ENCODE measurements at places on chromosomes 6 and 20.

DNA sequence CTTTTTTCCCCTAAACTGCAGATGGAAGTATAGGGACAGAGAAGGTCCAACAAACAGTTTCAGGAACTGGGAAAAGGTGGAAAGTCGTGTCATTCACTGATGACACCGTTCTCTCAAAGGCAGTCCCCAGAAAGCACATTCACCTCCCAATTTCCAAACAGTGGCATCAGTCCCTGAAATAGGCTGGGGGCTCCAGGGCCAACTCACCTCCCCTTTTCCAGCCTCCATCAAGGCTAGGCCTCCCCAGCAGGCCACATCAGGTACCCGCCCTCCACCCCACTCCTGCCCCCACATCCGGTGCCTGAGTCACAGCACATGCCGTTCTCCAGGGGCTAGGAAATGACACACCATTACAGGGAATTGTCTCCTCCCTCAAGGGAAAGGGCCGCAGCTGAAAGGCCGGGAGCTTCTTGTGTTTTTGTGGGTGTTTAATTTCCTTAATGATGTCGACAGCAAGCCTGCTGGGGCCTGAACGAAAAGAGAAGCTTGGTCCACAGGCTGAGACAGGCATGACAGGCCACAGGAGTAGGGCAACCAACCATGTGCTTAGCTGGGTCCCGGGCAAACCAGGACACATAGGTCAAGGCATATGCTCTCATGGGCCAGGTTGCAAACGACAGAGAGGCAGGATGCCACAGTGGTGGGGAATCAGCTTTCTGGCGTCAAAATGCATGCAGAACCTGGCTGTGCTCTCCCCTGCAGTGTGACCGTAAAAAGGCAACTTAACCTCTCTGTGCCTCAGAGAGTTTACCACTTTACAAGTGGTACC lies 39.2 kb downstream of the ZMYND8 start:
- peak; percentile 32 for DNase-seq

GRCh38 chr6:118350881-118351430 lies 197.1 kb upstream of the PLN start:
- no peak for DNase-seq

DNA sequence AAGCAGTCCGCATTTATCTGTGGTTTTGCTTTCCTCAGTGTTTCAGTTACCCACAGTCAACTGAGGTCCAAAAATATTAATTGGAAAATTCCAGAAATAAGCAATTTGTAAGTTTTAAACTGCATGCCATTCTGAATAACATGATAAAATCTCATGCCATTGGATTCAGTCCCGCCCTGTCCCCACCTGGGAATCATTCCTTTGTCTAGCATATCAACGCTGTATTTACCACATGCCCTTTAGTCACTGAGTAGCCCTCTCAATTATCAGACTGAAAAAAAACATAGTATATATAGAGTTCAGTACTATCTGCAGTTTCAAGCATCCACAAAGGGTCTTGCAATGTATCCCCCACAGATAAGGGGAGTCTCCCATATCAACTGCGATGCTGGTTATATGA lies 17.1 kb downstream of the RANBP9 start:
- DNase-seq, result no peak

DNA sequence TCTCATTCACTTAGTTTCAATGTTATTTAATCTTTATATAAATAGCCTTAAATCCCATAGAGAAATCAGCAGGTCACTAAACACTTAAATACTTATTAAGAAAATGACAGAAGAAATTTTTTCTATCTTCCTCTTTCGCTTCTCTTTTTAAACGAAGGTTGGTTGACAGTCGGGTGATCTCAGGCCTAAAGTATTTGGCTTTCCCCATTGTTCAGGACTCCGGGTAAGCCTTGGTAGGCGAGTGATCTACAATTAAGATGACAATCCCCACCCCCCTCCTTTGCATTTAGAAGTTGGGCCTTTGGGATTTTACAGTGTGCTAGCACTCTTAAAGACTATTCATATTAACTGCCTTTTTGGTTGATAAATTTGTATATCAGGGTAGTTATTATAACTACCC lies 19.7 kb upstream of the UTRN start:
- no peak for DNase-seq

DNA sequence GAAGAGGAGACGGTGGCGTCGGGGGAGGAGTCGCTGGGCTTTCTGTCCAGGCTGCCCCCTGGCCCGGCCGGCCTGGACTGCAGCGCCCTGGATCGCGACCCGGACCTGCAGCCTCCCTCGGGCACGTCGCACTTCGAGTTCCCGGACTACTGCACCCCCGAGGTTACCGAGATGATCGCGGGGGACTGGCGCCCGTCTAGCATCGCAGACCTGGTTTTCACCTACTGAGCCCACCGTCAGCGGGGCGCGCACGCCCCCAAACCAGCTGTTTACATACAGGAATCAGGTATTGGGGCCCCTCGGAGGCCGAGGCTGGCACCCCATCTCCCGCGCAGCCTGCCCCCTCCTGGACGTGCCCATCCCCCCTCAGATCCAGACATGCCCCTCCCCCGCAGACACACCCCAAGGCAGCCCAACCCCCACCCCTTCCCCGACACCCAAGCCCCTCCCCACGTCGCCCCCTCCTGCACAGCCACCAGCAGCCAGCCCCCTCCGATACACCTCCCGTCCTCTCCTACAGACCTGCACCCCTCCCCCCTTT lies 1.4 kb downstream of the SOX12 start:
- DNase-seq, result no peak

DNA sequence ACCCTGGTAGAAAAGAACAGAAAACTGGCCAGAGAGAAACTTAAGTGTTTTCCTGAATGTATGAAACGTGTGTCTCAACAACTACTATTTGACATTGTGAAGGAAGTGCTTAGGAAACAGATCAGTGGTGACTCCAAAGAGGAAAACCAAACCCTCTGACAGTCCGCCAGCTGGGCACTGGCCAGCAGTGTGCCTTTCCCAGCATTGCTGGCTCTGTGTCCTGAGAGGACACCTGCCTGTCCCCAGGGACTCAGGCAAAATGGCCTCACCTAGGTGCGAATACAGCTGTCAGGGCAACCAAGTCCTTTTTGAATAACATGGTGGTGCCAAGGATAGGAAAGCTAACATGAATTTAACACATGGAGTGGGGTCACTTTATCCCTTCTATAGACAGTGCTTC lies 72.5 kb downstream of the NDUFAF5 start:
- DNase-seq, result no peak

- no peak for DNase-seq
These were observed 53.8 kb downstream of the CDC5L start for GRCh38 chr6:44441091-44441855.

GRCh38 chr6:106586815-106587415 lies 42.4 kb downstream of the RTN4IP1 start:
- DNase-seq, result no peak

DNA sequence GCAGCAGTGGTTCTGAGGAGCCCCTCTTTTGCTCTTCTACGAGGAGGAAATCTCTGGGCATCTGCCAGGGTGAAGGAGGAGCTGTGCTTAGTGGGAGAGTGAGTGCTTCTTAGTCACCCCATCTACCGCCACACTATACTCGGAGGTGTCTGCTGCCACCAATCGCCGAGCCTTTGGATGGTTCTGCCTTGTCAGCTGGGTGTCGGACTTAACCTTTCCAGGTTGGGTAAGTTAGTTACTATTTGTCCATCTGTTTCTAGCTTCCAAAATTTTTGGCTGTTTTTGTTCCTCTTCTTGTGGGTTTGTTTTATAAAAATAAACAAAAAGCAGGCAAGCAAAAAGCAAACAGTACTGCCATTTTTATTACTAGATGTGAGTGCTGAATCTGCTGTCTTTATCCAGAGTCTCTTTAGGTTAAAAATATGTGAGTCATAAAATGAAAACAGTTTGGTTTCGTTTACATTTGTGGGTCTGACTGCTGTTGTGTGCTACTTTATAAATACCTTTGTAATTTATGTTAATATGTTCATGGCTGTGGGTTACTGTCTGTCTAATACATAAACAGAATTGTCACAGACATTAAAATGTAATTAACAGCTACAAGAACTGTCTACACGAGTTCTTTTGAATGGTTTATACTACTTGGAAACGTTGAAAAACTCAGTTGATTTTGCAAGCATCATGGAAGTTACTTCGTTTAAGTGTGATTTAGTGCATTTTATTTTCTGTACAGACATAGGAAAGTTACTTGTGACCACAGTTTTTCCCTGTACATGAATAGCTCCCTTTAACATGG lies 89.2 kb downstream of the ARID1B start:
- DNase-seq, result no peak

GRCh38 chr6:12533586-12533985 lies 183.0 kb upstream of the PHACTR1 start:
- DNase-seq, result no peak

DNA sequence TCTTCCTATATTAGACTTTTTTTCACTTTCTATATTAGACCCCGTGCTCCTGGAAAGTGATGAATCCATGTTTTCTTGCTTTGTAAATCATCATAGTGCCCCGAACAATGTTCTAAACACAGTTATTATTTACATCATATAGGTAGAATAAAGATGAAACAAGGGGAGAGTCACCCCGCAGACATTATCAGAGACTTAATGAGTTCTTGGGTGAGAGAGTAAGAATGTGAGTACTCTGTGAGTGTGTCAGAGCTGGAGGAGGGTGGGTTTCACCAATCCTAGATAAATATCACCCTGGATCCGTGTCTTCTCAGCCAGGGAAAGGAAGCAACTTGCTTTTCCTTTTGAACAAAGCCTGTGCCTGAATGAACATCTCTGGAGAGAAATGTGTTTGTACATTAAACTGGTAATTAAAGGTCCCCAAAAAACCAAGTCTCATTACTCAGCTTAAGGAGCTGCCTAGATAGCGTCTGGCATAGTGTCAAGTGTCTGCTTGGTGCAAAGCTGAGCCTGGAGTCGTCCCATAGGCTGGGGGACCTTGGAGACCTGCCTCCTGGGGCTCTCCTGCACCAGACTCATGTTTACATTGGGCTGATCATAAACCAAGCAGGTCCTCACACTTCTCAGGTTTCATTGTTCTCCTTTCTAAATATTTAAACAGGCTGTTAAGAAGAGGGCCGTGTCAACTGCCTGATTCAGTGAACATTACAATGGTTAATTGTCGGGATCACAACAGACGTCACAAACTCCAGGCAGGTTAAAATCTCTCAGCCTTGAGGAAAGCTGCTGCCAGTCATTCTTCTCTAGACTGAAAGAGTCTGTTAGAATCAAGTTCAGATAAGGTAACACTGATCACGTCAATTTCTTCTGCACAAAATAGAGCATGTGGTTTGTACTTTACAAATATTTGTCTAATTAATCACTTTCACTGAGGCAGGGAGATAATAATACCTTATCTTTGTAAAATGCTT lies 179.7 kb upstream of the MYLIP start:
- DNase-seq, result no peak

DNA sequence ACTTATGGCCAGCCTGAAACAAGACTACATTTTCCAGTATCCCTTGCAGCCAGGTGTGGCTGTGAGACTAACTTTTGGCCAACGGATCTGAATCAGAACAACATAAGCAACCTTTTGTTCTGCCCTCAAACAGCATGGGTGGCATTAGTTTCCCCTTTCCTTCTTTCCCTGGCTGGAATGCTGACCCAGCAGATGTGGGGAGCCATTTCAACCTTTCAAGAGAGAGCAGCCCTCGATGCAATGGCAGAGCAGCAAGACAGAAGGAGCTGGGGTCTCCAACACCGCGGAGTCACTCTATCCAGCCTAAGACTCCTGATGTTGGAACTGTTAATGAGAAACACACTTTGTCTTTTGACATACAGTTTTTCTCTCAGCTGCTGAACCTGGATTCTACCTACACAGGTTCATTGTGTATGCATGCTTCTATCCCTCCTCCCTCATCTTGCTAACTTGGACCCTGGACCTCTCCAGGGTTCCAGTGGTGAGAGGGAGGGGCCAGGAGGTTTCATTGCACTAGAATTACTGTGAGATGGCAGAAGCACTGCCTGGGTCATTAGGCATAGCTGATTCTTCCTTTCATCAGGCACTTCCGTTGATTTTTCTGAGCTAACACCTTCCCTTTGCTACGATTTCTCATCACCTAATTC lies 28.8 kb upstream of the DDR1 start:
- DNase-seq, result no peak

DNA sequence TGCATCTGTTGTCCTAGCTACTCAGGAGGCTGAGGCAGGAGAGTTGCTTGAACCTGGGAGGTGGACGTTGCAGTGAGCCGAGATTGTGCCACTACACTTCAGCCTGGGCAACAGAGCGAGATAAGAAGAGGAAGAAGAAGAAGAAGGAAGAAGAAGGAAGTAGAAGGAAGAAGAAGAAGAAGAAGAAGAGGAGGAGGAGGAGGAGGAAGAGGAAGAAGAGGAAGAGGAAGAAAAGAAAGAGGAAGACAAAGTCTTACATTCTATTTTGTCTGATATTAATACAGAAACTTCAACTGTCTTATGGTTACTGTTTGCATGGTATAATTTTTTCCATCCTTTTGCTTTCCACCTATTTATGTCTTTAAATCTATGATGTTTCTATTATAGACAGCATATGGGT lies 7.2 kb upstream of the NELFCD start:
- no peak for DNase-seq

- DNase-seq, result no peak
These were observed 137.3 kb upstream of the SNX9 start for GRCh38 chr6:157685596-157686280.

DNA sequence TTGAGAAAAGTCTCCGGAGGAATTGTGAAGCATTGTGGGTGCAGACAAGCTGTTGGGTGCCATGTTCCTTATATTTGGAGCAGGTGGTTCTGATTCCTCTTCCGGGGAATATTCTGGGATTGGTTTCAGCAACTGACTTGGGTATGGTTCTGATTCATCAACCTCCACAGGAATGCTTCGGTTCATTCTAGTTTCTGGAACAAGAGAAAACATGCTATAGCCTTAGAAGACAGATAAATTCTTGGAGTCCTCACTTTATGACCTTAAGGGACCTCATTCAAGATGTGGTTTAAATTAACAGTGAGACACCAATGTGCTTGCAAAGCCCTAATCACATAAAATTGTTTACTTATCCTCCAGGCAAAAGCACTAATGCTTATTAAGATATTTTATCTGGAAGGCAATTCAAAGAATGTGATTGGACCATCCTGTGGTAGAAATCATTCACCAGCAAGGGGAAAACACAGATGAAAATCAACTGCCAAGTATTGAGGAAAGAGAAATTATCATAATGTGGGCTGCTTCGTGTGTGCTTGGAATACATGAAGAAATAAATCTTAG lies 13.7 kb downstream of the TRAF3IP2 start:
- DNase-seq, result no peak

GRCh38 chr6:13278164-13278563 lies 50.2 kb downstream of the TBC1D7 start:
- no peak for DNase-seq

DNA sequence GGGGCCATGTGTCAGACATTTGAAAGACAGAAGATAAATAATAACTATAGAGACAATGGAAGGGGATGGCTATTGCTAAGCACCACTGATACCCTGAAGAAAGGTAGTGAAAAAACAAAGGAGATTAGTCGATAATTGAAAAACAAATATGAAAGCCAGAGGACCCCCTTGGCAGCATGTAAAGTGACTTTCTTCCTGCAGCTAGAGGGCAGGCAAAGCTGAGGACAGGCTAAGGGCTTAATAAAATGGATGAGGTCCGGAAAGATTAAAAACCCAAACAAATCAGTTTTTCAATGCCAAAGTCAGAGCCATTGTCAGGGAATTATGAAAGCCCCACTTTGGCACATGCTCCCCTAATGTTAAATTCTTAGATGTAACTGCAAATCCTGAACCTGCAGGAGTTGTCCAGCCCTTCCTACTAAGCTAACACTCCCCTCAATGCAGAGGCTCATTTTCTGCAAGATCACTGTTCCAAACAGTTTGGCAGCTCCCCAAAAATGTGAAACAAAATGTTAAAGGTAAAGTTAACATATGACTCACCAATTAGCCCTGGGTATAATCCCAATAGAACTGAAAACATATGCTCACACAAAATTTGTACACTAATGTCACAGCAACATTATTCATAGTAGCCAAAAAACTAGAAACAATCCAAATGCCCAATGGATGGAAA lies 1177.9 kb downstream of the GRIK2 start:
- no peak for DNase-seq

- DNase-seq, result no peak
These were observed 3.1 kb upstream of the FOXP4 start for GRCh38 chr6:41543087-41543486.
